Diencephalon (tissue), 1 donor: ENCODE measurements at places on chromosomes 5 and 9. TPM values are rescaled to one million over a fixed set of nuclear protein-coding genes. Genes with fewer than 3 reads are reported as not detected.

Gene C7
- total RNA-seq, result 3.9 TPM

Gene RMI1
- 17.8 TPM for total RNA-seq

Gene LHX2
- total RNA-seq, result 8.3 TPM

Gene PTPDC1
- 21.0 TPM for total RNA-seq

Gene NUP188
- total RNA-seq, result 33.4 TPM

Gene FAM120AOS
- total RNA-seq, result 36.7 TPM

Gene FCN1
- total RNA-seq, result 1.8 TPM

Gene EEIG1
- total RNA-seq, result 6.9 TPM

Gene TNIP1
- total RNA-seq, result 16.8 TPM

Gene BRINP1
- 93.0 TPM for total RNA-seq

Gene IFNA21
- total RNA-seq, result not detected

Gene PHYHD1
- 2.1 TPM for total RNA-seq

Gene SLC23A1
- total RNA-seq, result 0.69 TPM

Gene ROR2
- total RNA-seq, result 2.3 TPM

Gene TLE1
- total RNA-seq, result 60.2 TPM

Gene ZBTB5
- total RNA-seq, result 19.6 TPM

Gene CTXN3
- total RNA-seq, result 8.5 TPM

Gene NRG2
- 5.1 TPM for total RNA-seq

Gene PCDHB5
- 11.1 TPM for total RNA-seq

Gene GABRA6
- 0.23 TPM for total RNA-seq

Gene SCGB3A2
- total RNA-seq, result not detected

Gene TMC1
- 0.46 TPM for total RNA-seq

Gene SV2C
- 34.4 TPM for total RNA-seq

Gene PCDHGA3
- 7.2 TPM for total RNA-seq

Gene PCDHA1
- total RNA-seq, result 13.8 TPM

Gene BHMT2
- 1.2 TPM for total RNA-seq

Gene LRRC14B
- total RNA-seq, result 3.2 TPM

Gene TAF1L
- total RNA-seq, result under 0.01 TPM

Gene TOR4A
- total RNA-seq, result 0.92 TPM

Gene NUP214
- 16.8 TPM for total RNA-seq

Gene EIF4E1B
- 0.46 TPM for total RNA-seq

Gene TIMD4
- total RNA-seq, result 0.23 TPM

Gene PCA3
- total RNA-seq, result 1.4 TPM

Gene GABRG2
- total RNA-seq, result 68.0 TPM

Gene LCN9
- not detected for total RNA-seq

Gene FLT4
- total RNA-seq, result 2.5 TPM

Gene TMEM174
- total RNA-seq, result not detected

Gene FOXD4L3
- 0.23 TPM for total RNA-seq

Gene IPO11
- 41.5 TPM for total RNA-seq

Gene SPATA31E1
- not detected for total RNA-seq

Gene FOXD4L4
- total RNA-seq, result 1.4 TPM

Gene RAI14
- 17.3 TPM for total RNA-seq

Gene CDKN2A
- total RNA-seq, result 0.46 TPM

Gene SEC24A
- 26.1 TPM for total RNA-seq

Gene SLC6A19
- not detected for total RNA-seq

Gene FAM193B
- 40.1 TPM for total RNA-seq

Gene FOXD4L5
- 0.46 TPM for total RNA-seq

Gene STPG3
- total RNA-seq, result not detected

Gene PDE6A
- not detected for total RNA-seq

Gene DNAI1
- 4.4 TPM for total RNA-seq

Gene TEX48
- not detected for total RNA-seq
